ENCODE measurements at places on chromosomes 16 and 17.

DNA sequence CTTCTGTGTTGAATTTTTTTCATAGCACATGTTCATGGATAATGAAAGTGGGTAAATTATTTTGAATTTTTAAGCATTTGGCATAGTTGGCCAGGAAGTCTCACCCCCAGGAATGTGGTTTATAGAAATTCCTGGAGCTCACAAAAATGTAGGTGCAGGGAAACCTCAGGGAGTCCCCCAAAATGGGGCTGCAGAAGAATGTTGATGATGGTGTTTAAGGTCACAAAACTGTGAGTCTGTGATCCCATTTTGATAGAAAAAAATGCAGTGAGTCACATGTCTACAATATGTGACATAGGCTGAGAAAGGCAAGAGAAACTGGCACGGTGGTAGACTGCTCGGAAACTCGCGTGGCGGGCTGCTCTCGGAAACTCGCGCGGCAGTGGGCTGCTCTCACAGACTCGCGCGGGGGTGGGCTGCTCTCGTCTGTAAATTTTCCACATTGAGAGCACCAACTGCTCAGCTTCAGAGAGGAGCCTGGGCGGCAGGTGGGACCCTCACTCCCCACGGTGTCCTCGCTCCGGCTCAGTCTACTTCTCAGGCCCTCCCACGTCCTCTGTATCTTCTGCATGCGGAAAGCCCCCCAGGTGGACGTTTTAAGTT, 18.7 kb upstream of the MC1R start:
- DNase-seq: no peak

GRCh38 chr17:32876417-32877163, at the start of gene MYO1D:
TSS of gene MYO1D (minus strand) at chr17:32877124. CDS start at chr17:32876872, 252 bp downstream.
- DNase-seq: no peak

GRCh38 chr17:48520631-48521079, 10.2 kb downstream of the HOXB1 start:
- DNase-seq: no peak

- no peak for DNase-seq
Observed at GRCh38 chr16:89491238-89491869, 993 bp upstream of the ANKRD11 start.

DNA sequence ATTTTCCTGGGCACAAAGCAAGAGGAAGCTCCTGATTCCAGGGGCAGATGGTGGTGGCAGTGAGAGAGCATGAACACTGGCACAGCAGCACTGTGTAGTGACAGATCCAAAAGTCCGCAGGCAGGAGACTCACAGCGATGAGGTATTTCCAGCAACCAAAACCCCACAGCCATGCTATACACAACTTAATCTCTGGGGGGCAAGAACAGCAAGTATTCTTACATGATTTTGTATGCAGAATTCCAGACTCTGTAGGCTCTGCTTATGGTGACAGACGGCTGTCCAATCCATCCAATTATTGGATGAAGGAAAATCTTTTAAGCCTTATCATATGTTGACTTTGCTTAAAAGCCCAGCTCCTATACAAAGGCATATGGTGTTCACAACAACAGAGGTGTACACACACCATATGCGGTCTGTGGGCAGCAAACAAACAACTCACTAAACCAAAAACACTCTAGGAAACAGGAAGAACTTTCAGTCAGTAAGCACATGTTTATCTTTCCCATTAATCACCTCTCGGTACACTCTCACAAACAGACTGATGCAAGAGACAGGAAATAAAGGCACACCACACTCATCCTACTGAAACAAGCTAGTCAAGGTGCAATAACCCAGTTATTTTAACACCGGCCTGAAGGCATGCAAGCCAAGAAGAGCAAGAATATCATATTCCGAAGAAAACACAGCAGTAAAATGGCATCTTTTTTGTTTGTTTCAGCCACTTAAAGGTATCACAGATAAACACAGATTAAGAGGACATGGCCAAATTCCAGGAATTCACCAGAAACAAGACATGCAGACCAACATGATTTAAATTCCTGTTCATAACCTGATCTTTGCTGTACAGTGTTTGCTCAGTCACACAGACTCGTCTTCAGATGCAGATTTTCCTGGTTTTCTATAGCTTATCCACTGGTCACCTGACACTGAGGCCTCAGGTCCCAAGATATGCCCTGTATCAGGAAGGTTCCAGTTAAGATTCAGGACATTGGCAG, 47.8 kb downstream of the ERN1 start:
- DNase-seq: peak; percentile 75

- no peak for DNase-seq
Observed at GRCh38 chr16:59148769-59149155, 414.6 kb upstream of the GOT2 start.

DNA sequence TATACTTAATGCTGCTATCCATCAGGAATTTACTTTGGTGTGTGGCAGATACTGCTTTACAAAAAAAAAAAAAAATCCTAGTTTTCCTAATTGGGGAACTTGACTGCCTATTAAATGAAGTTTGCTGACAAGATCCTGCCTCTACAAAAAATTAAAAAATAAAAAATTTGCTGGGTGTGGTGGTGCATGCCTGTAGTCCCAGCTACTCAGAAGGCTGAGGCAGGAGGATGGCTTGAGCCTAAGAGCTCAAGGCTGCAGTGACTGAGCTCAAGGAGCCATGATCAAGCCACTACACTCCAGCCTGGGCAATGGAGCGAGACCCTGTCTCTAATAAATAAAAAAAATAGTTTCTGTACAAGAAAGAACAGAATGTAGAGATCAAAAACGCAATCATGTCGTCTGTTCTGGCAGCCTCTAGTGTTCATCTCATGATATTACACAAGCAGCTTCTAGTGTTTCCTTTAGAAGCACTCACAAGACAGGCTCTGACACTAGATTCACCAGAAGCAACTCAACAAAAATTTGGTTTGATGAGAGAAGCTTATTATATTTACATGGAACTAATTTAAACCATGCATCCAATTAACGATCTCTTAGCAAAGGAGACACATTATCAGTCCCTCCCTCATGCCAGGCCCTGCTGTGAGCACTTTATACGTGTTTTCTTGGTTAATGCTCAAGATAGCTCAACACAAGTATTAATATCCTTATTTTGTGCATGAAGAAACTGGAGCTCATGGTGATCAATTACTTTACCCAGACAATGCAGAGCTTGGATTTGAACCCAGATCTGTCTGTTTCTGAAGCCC, 6.8 kb upstream of the KRTAP17-1 start:
- peak; percentile 38 for DNase-seq

DNA sequence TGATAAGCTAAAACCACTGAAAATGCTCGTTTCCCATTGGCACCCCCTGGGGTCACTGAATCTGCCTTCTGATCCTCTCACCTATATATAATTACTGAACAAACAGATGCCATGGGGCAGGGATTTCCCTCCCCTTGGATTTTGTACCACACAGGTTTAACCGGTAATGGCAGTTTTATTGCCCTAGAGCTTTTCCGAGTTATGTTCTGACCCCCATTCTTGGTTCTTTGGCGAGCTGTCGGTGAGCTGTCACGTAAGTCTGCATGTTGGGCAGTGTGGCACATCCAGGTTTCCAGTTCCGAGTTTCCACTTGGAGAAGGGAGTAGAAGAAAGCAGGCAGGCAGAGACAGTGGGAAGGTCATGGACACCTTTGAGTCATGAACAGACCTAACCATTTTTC, 7.1 kb downstream of the TMEM97 start:
- no peak for DNase-seq

DNA sequence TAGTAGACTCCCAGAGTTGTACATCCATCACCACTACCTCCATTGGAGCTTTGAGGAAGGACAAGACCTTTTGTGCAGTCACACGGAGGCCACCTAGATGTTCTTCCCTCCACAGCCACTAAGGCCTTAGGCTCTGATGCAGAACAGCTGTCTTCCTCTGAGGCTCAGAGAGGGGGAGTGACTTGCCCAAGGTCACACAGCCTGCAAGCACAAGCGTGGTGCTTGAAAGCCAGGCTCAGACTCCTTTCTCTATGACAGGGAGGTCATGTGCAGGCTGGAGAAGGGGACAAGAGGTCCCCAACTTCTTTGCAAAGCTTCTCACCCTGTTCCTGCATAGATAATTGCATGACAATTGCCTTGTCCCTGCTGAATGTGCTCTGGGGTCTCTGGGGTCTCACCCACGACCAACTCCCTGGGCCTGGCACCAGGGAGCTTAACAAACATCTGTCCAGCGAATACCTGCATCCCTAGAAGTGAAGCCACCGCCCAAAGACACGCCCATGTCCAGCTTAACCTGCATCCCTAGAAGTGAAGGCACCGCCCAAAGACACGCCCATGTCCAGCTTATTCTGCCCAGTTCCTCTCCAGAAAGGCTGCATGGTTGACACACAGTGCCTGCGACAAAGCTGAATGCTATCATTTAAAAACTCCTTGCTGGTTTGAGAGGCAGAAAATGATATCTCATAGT, 12.7 kb downstream of the SCGB1C2 start:
- no peak for DNase-seq

DNA sequence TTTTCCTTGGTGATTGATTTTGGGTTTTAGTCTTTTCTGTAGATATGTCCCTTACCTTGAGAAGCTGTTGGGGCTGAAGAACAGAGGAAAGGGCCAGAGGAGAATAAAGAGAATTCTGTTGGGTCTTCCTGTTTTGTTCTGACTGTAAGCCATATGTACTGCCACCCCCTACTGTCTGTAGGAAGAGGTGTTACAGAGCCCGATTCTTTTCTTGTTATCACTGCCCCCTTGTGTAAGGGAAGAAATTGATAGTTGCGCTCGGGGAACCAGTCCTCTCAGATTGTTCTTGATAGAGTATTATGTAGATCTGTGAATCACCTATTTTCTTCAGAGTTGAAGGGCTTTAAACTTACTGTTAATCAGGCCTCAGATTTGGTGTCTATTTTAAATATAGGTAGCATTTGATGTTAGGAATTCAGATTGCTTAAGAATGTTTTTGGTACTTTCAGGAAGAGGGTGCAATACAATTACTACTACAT, 2.4 kb downstream of the TANC2 start:
- no peak for DNase-seq

GRCh38 chr17:17538417-17539391, 42.5 kb upstream of the RASD1 start:
- DNase-seq: no peak

DNA sequence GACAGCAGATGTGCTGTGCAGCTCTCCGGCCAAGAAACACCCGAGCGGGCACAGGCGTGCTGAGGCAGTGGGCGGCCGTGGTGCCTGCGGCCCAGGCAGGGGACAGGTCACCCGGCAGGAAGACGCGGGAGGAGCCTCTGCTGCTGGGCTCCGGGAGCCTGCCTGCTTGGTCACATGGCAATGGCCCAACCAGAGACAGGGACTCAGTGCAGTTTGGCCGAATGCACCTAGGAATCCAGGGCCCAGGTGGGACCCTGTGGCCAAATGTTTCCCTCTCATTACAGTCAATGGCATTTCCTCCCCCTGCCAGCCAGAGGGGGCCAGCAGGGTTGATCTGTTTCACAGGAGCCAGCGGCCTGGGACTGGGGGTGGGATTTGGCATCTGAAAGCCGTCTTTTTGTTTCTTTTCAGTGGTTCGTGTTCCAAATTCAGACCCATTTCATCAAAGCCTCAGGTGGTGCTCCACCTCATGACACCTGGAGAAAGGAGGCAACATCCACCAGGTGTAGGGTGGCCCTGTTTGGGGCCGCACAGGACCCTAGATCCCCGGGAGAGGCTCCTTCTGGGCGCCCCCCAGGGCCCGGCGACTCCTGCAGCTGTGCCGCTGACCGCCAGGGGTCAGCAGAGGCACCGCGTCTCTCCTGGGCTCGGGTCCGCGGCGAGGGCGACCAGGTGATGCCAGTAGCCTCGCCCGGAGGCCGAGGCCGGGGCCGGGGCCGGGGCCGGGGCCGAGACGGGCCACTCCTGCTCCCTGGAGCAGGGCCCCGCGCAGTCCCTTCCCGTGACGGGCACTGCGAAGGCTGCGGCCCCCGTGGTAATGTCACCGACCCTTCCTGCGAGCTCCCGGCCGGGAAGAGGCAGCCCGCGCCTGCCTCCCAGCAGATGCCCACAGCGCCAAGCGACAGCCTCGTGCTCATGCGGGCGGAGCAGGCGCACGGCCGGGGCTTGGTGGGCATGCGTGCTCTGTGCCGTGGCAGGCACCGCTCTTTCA, 118.5 kb downstream of the C16orf78 start:
- no peak for DNase-seq

- no peak for DNase-seq
Observed at GRCh38 chr17:53032861-53033271, 789.9 kb upstream of the KIF2B start.

DNA sequence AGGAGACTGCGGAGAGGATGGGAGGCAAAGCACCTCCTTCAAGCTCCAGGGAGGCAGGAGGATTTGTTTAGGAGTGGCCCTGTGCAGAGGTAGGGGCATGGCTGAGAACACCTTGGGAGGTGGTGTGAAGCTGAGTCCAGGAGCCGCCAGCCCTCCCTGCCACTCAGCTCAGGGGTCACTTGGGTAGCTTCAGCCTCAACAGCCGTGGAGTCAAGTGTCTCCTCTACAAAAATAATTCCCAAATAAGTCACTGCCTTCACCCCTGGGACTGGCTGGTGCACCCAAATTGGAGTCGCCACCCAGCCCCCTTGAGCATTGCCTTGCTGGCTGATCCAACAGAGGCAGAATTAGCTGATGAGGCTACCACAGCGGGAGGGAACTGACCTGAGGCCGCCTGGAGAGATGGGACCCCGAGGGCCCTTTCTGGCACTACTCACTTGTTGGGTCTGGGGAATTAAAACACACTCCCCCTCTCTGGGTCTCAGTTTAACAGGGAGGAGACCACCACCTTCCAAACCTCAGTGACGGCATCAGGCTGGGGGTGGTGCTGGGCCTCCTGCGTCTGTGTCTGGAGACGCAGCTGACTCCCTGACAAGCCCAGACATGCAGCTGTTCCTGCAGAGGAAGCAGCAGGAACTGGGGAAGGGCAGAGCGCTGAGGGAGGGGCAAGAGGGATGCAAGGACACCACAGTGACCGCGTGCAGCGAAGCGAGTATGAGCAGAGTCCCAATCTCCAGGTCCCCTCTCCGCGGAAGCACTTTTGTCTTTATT, 87.9 kb upstream of the TOB1 start:
- DNase-seq: no peak

DNA sequence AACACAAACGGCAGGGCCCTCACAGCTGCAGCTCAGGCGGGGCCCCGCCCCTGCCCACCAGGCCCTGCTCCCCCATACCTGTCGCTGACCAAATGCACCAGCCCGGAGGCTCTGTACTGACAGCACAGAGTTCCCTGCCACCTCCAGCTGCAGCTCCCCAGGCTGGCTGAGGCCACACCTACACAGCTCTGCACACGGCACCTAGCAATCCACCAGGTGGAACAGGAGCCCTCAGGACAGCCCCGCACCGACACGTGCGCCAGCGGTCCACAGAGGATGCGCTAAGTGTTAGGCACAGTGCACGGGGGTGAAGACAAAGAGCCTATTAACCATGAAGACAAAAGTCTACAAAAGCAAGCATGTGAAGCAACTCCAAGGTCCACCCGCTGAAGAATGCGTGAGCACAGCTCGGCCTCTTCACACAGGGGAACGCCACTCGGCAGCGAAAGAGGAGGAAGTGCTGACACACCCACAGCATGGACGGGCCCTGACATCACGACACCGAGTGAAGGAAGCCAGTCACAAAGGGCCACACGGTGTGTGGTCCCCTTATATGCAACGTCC, 5.4 kb downstream of the ZCCHC14 start:
- no peak for DNase-seq

DNA sequence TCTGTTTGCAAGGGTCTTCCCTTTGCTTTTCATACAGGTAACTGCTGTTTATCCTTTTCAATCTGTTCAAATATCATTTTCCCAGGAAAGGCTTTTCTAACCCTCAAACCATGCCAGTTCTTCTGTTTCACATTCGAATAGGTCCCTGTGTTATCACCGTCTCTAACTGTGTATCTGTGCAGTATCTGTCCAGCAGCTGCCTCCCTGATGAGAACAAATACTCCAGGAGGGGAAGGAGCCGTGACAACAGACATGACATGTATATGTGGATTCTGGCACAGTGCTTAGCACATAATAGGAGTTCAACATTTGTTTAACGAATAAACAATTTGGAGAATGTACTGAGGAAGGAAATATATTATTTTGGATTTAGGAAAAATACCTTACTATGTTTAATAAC, 95.7 kb downstream of the STX8 start:
- no peak for DNase-seq
